Esophagus muscularis mucosa (tissue), 4 donors: ENCODE measurements at places on chromosomes 5 and 9. TPM values are rescaled to one million over a fixed set of nuclear protein-coding genes. Genes with fewer than 3 reads are reported as not detected.
A peak's percentile ranks its signal among the peaks of the same experiment; 100 is the strongest.

- DNase-seq: no peak
- no peaks in the 10 kb centered on the region for H3K4me1 ChIP-seq
- H3K27me3 ChIP-seq: no peaks in the 10 kb centered on the region
Observed at GRCh38 chr5:98989727-98990126, 60.9 kb upstream of the CHD1 start.

DNA sequence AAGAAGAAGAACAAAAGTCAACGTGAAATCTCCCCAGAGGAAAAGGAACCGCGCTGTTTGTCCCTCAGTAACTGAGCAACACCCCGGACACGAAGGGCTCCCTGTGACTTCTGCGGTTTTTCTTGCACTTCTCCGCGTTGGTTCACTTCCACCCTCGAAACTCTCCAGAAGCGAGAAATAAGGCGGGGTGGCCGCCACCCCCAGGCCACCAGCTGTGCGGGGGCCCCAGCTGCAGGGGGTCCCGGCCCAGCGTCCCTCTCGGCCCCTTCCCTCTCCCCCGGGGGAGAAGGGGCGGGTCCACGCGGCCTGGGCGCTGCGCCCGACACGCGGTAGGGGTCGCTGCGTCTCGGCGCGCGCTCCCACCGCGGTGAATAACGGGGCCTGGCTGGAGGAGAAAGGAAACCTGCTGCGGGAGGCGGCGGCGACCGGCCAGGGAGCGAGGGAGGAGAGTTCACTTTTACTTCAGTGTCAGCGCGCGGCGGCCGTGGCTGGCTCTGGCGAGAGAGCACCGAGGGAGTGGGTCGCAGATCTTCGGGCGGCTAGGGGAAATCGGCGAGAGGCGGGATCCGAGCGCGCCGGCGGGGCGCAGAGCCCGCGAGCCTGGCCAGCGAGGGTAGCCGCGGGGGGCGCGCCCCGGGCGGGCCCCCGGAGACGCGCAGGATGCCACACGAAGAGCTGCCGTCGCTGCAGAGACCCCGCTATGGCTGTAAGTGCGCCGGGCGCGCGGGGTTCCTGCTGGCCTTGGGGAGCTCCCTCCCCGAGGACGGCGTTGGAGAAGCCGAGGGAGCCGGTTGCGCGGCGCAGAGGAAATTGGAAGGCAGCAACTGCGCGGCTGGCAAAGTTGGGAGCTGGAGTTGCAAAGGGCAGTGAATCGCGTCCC, at the start of gene IQGAP2:
IQGAP2 (plus strand) TSS at position 400 of the 880 bp plus-strand sequence; CDS start at position 661, 261 bp downstream.
- H3K27ac ChIP-seq: peak within 1 kb of the TSS; percentile 81
- peak within 1 kb of the TSS; percentile 75 for H3K4me3 ChIP-seq
- H3K4me1 ChIP-seq: peaks cover 28% of the 10 kb centered on the region

DNA sequence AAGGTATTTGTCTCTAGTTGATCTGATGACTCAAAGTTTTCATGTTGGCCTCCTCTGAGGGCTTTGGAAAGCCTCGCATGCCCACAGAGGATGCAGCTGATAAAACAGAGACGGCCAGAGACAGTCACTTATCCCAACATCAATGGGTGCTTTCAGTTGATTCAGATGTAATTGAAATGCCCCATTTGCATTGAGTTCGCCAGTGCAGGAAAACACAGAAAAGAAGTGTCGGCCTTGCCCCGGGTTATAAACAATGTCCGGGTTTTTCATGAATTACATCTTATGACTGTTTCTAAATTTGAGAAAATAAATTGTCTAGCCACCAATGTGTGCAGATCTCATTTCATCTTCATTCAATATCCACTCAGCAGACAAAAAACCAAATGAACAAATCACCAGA, 42.2 kb upstream of the ICE1 start:
- H3K27me3 ChIP-seq: no peaks in the 10 kb centered on the region
- no peak overlapping the region for H3K27ac ChIP-seq
- no peaks in the 10 kb centered on the region for H3K36me3 ChIP-seq
- no peak overlapping the region for H3K4me3 ChIP-seq
- H3K4me1 ChIP-seq: no peaks in the 10 kb centered on the region
- no peak for DNase-seq

CORO2A gene
- total RNA-seq: 0.42 TPM

PPP3R2 gene
- total RNA-seq: 0.06 TPM
